Mesenteric fat pad (tissue), 1 donor: ENCODE measurements at places on chromosomes 4 and X. TPM values are rescaled to one million over a fixed set of nuclear protein-coding genes. Genes with fewer than 3 reads are reported as not detected.

- DNase-seq = no peak
These were observed 197.9 kb downstream of the PRDM5 start for GRCh38 chr4:120724656-120725055.

The GRIA2 gene
- total RNA-seq = not detected

- DNase-seq = no peak
These were observed 38.0 kb downstream of the CCNG2 start for GRCh38 chr4:77194989-77195388.

DNA sequence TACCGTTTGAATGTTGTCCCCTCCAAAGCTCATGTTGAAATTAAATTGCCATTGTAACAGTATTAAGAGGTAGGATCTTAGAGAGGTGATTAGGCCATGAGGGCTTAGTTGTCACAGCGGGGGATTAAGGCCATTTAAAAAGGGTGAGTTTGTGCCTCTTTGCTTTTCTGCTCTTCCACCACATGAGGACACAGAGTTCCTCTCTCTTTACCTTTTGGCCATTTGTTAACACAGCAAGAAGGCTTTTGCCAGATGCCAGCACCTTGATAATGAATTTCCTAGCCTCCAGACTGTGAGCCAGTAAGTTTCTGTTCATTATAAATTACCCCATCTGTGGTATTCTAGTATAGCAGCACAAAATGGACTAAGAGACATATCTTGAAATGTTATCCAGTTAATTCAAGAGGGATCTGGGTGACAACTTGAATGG is 7.8 kb upstream of the HERC3 start:
- no peak for DNase-seq

DNA sequence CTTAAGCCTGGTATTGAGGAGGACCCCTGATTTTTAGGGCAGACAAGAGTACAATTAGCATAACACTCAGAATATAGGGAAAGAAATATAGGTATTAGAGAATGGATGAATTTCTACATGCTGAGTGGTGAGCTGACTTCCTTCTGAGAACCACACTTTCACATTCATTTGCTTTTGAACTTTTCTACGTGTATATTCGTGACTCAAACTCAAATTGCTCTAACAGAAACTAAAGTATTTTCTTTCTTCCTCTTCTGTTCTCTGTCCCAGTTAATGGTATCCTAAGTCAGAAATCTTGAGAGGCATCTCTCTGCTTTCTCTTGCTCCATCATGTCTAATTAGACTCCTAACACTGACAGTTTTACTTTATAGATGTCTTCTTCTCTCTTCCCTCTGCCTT is 103.2 kb upstream of the CITED1 start:
- DNase-seq = no peak

- no peak for DNase-seq
These were observed 430.1 kb downstream of the ANKRD50 start for GRCh38 chr4:124282301-124282898.

The TEC gene
- total RNA-seq = 5.4 TPM

- DNase-seq = no peak
These were observed 40.4 kb upstream of the CYP4V2 start for GRCh38 chr4:186150926-186151325.

- DNase-seq = no peak
These were observed 10.9 kb downstream of the DCK start for GRCh38 chr4:71004281-71004851.

DNA sequence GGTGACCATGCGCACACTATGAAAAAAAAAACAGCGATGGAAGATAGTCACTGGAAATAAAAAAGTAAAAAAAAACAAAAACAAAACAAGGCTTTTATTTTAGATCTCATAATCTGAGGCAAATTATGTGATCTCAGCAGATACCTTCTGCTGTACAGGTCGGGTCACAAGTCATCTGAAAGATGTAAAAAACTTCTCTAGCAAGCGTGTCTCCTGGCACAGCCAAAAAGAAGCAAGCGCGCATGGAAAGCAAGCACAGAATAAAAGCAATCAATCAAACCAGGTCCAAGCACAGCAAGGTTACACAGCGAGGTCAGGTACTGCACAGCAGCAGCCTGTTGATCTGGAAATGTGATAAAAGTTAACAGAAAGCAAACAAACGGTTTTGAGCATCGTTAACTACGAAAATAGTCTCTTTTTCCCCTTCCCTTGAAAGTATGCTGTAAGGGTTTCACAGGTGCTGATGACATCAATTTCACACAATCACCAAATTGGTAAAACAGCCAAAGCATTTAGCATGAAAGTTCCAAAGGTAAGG is 79.3 kb upstream of the MTNR1A start:
- DNase-seq = no peak

GRCh38 chrX:103376118-103376978 is at the start of gene BEX3:
Gene BEX3 (plus strand): TSS chrX:103376538. CDS start chrX:103377522, 984 bp downstream.
- DNase-seq = no peak

The RAI2 gene
- total RNA-seq = 15.9 TPM

DNA sequence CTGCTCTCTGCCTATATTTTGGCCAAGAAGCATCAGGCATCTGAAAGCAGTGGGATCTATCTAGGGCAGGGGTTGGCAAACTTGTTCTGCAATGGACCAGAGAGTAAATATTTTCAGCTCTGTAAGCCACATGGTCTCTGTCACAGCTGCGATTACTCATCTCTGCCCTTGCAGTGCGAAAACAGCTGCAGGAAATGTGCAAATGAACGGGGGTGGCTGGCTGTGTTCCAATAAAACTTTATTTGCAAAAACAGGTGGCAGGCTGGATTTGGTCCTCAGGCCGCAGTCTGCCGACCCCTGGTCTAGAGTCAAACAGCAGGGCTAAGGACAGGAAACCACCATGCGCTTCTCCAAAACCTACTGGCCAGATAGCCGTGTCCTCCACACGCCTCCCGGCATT is 48.6 kb downstream of the ACOX3 start:
- DNase-seq = no peak

The DLG3 gene
- total RNA-seq = 4.6 TPM

- DNase-seq = no peak
These were observed 164.6 kb downstream of the PRKX start for GRCh38 chrX:3548765-3549391.

GRCh38 chr4:174383783-174384182 is 100.1 kb downstream of the CEP44 start:
- no peak for DNase-seq

GRCh38 chrX:97167333-97167732 is 283.6 kb downstream of the RPA4 start:
- no peak for DNase-seq

DNA sequence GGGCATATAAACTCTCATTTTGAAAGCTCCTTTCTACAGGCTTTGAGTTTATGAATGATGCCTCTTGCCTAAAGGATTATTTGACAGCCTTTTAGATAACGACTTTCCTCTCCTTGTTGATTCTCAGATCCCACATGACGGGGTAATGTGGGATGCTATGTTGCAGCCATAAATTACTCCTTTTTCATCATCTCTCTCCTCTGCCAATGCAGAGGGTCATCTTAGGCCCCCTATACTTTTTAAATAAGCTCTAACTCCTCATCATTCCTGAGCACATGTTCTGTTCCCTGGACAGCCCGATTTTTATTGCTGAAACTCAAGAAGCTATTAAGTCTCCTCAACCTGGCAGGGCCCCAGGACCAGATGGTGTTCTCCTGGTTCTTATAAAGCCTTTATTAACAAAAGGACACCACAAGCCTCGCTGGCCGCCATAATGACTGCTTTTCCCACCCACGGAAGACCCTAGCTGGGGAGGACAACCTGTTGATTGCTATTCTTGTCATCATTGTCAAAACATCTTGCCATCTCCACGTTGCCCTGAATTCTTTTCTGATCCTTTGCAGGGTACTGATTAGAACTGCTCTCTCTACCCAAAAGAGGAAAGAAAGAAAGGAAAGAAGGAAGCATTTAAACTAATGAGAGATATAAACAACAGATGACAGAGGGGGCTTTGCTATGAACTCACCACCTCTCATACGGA is 150.7 kb downstream of the DHX15 start:
- no peak for DNase-seq
